ENCODE measurements at places on chromosomes 4 and X.
A peak's percentile ranks its signal among the peaks of the same experiment; 100 is the strongest.

DNA sequence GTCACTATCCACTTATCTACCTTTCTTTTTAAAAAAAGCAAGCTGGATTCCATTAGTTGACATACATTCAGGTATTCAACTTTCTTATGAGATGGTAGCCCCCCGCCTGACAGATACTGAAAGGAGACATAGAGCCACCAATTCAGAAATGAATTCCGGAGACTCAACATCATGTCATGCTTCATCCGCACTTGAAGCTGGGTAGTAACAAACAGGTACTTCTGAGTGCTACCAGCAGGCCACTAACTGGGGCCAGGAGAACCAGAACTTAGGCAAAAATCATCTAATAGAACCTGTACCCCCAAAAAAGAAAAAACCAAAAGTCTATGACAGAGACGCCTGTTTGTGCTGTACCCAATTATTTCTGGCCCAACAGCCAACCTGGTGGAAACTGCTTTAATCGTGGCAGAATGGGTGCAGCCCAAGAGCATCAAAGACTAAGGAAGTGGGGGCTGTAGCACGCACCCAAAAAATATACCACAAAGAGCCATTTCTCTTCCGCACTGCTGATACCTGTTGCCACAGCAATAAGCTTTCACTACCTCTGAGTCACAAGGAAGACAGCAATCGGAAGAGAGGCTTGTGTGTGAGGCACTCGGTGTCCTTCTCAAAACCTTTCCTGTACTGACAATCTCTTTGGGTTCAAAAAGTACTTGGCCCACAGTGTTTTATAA, 84.8 kb downstream of the AFAP1 start:
- DNase-seq = no peak

GRCh38 chr4:92246384-92246783, 57.4 kb upstream of the GRID2 start:
- DNase-seq = no peak

DNA sequence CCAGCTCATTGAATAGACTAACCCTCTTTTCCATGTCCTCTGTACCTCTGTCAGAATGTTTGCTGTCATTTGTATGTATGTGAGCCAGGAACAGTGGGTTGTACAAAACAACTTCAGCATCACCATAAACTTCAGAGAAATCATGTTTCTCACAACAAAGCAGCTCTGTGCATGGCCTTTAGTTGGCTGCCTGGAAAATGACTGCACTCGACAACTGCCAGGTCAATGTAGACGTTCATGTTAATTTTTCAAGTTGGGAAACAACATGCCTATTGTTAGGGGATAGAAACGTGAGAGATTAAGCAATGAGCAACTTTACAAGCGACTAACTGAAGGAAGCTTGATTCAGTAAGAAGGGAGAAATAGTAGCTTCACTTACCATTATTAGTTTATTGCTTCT, 17.9 kb upstream of the CXCL11 start:
- no peak for DNase-seq

DNA sequence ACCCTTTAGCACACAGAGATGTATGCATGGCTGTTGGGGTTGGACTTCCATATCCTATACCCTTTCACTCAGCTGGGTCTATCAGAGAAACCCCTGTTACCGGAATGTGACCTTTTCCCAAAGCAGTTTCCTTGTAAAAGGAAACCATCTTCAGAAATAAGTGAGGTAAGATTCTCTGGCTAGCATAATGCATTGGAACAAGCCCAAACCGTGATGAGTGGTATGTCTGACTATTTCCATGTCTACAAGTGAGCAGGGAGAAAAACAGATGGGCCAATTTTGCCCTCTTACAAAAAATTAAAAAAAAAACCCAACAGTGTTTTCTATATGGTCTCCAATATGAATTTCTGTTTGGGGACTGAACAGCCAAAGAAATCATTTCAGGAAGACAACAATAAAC, 283.9 kb downstream of the SMARCA1 start:
- DNase-seq = no peak

DNA sequence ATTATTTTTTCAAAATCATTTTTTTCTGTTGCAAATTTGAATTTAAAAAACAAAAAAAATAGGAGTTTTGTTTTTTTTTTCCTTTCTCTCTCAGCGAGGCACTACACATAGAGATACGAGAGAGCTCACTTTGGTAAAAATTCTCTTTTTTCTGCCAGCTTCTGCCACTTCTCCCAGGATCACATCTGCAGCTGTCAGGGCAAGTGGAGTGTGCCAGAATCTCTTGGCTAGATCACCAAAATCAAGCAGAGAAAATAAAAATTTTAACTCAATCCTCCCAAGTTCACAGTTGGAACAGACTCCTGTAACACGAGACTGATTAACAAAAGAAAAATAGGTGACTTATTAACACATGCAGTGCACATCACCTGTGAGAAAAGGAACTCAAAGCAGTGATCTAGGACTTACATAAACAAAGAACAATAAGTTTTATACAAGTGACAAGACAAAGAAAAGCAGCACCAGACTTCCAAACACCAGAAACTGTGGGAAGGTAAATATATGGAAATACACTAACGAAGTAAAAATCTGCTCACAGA, 213.2 kb upstream of the ZFP42 start:
- no peak for DNase-seq

DNA sequence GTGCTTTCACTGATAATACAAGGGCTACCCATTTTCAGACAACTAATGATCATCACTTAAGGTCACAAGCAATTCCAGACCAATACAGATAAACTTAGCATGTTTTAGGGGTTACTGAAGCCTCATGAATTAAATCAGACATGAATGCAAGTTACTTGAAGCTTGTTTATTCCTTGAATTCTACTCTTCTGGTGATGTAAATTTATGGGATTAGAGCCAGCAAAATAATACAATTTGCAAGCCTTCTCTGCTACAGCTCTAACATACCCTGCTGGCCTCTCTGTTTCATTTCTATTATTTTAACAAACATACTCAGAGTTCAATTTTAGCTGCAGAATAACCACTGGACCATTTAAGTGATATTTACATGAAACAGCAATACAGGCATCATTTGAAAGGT, 60.7 kb downstream of the PCDH19 start:
- no peak for DNase-seq

GRCh38 chrX:69313617-69314290, 148.5 kb upstream of the PJA1 start:
- no peak for DNase-seq

GRCh38 chr4:77113069-77113468, 37.3 kb upstream of the CCNI start:
- DNase-seq = no peak

GRCh38 chr4:149784018-149784417, 31.6 kb downstream of the IQCM start:
- no peak for DNase-seq

GRCh38 chr4:121541696-121542095, 155.1 kb downstream of the ANXA5 start:
- DNase-seq = no peak

- DNase-seq = no peak
Measured at GRCh38 chrX:34119122-34119521, 13.0 kb downstream of the FAM47A start.

- DNase-seq = no peak
Measured at GRCh38 chr4:141757287-141757686, 120.9 kb downstream of the IL15 start.

GRCh38 chrX:74262452-74263209, 41.3 kb upstream of the ZCCHC13 start:
- no peak for DNase-seq

GRCh38 chrX:18598413-18598812, 73.5 kb downstream of the RS1 start:
- DNase-seq = no peak

DNA sequence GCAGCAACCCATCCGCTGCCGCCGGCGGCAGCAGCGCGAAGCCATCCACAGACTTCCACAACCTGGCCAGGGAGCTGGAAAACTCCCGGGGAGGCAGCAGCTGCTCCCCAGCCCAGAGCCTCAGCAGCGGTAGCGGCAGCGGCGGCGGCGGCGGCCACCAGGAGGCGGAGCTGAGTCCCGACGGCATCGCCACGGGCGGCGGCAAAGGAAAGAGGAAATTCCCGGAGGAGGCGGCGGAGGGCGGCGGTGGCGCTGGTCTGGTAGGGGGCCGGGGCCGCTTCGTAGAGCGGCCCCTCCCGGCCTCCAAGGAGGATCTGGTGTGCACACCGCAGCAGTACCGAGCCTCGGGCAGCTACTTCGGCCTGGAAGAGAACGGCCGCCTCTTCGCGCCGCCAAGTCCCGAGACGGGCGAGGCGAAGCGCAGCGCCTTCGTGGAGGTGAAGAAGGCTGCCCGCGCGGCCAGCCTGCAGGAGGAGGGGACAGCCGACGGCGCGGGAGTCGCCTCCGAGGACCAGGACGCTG, 4.9 kb downstream of the PRDM8 start:
- no peak for DNase-seq

GRCh38 chr4:108141213-108141950, 27.4 kb downstream of the LEF1 start:
- no peak for DNase-seq

- no peak for DNase-seq
Measured at GRCh38 chrX:43882294-43882681, at the start of gene MAOB. MAOB (minus strand) TSS chrX:43882450; CDS start chrX:43882299, 151 bp downstream.

DNA sequence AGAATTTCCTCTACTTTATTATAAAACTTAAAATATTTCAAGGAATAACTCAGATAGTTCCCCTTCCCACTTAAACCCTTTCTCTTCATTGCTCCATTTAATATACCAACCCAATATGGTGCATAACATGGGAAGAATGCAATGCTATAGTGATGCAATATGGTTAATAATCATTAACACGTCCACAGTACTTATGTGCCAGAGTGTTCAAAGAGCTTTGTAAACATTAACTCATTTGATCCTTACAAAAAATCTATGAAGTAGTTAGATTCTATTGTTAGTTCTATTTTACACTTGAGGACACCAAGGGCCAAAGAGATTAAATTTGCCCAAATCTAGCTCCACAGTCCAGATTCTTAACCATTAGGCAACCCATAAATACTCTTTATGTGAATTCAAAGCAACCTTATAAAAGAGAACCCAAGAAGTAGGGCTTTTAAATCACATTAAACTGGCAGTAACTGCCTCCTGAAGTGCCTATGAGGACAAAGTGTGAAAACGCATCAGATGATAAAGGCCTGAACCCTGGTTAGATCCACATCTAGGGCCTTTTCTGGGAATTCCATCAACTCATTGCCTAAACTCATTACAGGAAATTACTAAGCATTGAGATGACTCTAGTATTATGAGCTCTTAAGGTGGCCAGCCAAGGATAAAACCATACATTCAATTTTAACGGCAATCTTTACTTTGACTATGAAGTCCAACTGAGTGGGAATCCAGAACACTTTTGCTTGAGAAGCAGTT, 94.3 kb downstream of the AREG start:
- DNase-seq = no peak

DNA sequence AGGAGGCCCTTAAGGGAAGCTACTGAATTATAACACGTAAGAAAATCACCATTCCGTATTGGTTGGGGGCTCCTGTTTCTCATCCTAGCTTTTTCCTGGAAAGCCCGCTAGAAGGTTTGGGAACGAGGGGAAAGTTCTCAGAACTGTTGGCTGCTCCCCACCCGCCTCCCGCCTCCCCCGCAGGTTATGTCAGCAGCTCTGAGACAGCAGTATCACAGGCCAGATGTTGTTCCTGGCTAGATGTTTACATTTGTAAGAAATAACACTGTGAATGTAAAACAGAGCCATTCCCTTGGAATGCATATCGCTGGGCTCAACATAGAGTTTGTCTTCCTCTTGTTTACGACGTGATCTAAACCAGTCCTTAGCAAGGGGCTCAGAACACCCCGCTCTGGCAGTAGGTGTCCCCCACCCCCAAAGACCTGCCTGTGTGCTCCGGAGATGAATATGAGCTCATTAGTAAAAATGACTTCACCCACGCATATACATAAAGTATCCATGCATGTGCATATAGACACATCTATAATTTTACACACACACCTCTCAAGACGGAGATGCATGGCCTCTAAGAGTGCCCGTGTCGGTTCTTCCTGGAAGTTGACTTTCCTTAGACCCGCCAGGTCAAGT, 6.9 kb upstream of the MSANTD1 start:
- no peak for DNase-seq

DNA sequence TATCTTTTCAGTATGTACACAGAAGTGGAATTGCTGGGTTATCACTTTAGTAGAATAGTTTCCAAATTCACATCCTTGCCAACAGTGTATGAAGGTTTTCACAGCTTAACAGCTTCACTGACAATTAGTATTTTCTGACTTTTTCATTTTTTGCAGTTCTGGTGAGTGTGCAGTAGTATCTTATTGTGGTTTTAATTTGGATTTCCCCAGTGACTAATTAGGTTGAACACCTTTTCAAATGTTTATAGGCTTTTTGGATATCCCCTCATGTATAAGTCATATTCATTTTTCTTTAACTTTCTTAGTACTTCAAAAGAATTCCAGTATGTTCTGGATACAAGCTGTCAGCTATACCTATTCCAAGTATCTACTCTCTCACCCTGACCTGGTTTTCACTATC, 37.1 kb downstream of the BRCC3 start:
- DNase-seq = no peak

DNA sequence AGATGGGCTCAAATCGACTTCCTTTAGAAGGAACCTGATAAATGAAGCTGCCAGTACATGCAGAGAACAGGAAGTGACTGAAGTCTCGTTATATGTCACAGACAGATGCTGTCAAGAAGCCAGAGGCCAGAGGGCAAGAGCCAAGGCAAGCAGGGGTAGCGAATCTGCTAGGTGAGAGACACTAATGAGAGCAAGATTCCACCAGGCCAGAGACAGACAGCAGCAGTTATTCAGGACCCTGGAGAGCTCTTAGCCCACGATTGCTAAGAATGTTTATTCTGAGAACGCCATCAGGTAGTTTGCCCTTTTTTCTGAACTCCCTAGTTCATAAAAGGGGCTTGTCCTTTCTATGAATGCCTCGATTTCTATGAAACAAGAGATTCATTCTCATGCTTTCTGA, 73.7 kb downstream of the BEND2 start:
- DNase-seq = no peak

DNA sequence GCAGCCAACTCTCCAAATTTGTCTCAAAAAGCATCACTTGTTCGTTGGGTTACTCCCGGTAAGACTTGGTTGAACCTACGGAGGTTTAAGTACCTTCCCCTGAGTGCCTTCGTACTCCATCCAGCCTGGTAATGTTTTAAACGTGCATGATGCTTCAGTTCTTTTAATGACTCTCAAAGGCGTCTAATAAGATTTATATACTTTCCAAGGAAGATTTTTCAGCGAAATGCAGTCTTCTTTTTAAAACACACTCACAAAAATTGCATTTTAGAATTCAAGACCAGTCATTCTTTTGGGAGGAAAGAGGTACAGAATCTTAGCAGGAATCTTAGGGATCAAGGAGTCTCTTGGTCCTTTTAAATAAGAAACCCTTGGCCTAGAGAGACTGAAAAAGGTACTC, 430 bp upstream of the TRPC3 start:
- no peak for DNase-seq

- DNase-seq = no peak
Measured at GRCh38 chr4:153541456-153542096, 75.4 kb downstream of the TMEM131L start.

GRCh38 chr4:151045907-151046306, 30.8 kb upstream of the LRBA start:
- DNase-seq = no peak

DNA sequence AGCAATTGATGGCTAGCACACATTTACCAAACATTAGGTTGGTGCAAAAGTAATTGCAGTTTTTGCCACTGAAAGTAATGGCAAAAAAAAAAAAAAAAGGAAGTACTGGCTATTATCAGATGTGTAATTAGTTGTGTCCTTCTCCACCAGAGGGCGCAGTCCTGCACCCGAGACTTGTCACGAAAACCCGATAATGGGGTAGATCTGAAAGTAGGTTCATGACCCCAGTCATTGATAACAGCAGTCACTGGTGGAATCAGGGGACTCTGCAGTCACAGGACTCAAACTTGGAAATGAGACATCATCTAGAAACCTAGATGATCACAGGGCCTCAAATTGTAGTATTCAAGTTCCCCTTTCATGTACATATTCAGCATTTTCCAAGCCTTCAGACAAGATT, 13.1 kb upstream of the ACOT9 start:
- peak; percentile 20 for DNase-seq
